ENCODE measurements at places on chromosomes 7 and 10. TPM values are rescaled to one million over a fixed set of nuclear protein-coding genes. Genes with fewer than 3 reads are reported as not detected.

DNA sequence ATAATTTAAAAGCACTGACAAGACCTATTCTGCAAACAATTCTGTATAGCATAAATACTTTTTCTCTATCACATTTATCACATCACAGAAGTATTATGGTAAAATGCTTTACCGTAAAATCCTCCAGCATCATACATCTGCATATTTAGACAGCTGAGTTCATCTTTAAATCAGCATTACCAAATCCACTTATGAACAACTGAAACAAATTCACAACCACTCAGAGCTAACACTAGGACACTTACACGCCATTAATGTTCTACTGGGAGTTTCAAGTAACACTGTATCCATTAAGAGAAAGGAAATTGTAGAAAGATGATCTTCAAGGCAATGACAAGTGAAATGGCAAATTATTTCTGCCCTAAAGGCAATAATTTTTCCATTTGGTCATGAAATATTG, 105.7 kb upstream of the DKK1 start:
- no peak for DNase-seq

- peak; percentile 26 for DNase-seq
These were observed 166.4 kb downstream of the CHN2 start for GRCh38 chr7:29360633-29361625.

- no peak for DNase-seq
These were observed 11.3 kb downstream of the NOD1 start for GRCh38 chr7:30467271-30467670.

DNA sequence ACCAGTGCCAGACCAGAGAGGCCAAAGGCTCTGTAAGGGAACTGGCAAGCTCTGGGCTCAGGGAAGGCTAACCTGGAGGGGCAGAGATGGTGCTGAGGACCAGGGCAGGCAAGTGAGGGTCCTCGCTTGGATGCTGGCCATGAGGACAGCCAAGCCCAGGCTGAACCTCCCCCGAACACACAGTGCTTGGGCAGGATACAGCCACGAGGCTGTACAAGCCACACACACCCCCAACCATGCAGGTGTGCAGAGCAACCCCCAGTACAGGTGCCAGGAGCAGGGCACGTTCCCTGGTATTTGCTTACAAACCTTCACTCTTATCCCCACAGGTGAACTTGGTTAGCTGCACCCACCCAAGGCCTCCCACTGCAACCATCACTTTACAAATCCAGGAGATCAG, 185.7 kb downstream of the GRID1 start:
- no peak for DNase-seq

RGS10 gene
- total RNA-seq = 24.5 TPM

- no peak for DNase-seq
These were observed 7.8 kb upstream of the SLF2 start for GRCh38 chr10:100904917-100905316.

- DNase-seq = peak; percentile 49
These were observed 25.2 kb downstream of the FOXK1 start for GRCh38 chr7:4707217-4707741.

DNA sequence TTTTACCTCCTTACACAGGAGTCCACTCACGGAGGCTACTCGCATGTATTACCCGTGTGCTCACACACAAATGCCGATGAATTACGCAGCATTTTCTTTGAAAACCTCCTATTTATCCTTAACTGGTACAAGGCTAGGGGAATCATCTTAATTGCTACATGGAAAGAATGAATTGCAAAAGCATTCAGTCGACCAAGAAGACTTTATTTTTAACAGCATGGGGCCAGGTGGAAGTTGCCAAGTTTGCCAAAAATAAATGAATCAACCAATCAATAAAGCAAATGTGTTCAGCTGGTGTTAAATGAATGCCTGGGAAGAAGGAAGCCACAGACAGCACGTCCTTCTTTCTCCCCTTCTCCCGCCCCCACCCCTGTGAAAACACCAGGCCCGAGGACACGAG, 55.8 kb downstream of the CTBP2 start:
- no peak for DNase-seq

KCNK18 gene
- total RNA-seq = not detected

DNA sequence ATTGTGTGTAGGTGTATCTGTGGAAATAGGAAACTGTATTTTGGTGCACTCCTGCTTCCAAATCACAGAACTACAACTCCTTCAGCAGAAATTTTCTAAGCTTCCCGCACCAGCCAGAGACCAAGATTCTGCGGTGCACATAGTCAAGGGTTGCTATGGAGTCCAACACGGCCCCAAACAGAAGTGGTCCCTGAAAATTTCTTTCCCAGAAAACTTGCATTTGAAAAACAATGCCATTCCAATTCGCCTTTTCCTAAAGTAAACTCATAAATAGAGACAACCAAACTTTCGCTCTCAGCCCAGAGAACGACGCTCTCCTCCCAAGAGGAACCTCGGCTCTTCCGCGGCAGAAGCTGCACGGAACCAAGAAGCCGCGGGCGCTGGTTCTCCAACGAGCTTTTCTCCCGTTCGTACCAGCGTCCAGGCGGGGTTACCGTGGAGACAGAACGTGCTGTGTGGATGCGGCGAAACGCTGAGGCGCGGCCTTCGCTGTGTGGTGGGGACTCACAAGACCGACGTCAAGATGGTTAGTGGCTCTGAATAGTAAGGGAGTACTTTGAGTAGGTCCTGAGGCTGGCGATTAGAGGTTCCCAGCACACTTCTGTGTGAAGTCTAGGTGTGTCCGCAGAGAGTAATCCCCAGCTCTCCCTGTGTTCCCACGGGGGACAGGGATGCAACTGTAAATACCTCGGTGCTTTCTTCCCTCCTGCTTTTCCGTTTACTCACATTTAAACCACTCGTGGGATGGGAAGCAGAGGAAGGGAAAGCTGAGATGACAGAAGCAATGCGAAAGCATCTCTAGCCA, 24.0 kb upstream of the ZC3HAV1 start:
- peak; percentile 87 for DNase-seq

- DNase-seq = peak; percentile 90
These were observed 29.6 kb downstream of the MINDY4 start for GRCh38 chr7:30800785-30801252.

TLX1 gene
- total RNA-seq = not detected

VSTM2A gene
- total RNA-seq = not detected

ZNF33B gene
- 9.4 TPM for total RNA-seq

SPDYE2B gene
- not detected for total RNA-seq

PRKCQ gene
- not detected for total RNA-seq

- DNase-seq = no peak
These were observed 53.1 kb downstream of the NRG3 start for GRCh38 chr10:81928119-81928518.

DNA sequence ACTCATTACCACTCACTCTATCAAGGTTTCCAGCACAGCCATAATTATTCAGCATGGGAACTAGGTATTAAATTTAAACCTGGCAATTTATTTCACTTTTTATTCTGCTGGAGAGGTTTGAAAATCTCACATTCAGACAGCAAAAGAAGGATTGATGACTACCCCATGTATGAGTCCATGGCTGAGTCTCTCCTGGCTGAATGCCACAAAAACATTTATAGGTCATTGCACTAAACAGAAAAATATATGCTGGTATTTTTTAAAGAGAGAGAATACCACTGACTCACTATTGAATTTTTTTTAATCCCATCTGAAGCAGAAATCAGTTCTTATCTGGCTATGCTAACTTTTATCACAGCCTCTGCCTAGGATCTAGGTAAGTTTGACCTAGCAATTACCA, 336.3 kb downstream of the PPP1R3A start:
- DNase-seq = no peak

SLC16A9 gene
- 1.2 TPM for total RNA-seq

GRCh38 chr10:89929282-89930026, 228.1 kb downstream of the KIF20B start:
- no peak for DNase-seq

GRCh38 chr10:29719281-29719675, 84.5 kb upstream of the SVIL start:
- no peak for DNase-seq

GRCh38 chr10:27536437-27536836, 32.3 kb downstream of the RAB18 start:
- no peak for DNase-seq

AOAH gene
- total RNA-seq = not detected

UNCX gene
- total RNA-seq = not detected
